Kidney (tissue), 22 donors: ENCODE measurements at places on chromosomes 5 and 9. TPM values are rescaled to one million over a fixed set of nuclear protein-coding genes. Genes with fewer than 3 reads are reported as not detected.

GRCh38 chr9:112621018-112621655 lies 96.8 kb downstream of the INIP start:
- H3K4me3 ChIP-seq: no peak overlapping the region
- H3K36me3 ChIP-seq: peaks cover 2% of the 10 kb centered on the region
- H3K4me1 ChIP-seq: no peaks in the 10 kb centered on the region
- no peaks in the 10 kb centered on the region for H3K27me3 ChIP-seq
- no peak for DNase-seq

Gene IL13
- not detected for total RNA-seq

Gene IL7R
- 53.7 TPM for total RNA-seq

DNA sequence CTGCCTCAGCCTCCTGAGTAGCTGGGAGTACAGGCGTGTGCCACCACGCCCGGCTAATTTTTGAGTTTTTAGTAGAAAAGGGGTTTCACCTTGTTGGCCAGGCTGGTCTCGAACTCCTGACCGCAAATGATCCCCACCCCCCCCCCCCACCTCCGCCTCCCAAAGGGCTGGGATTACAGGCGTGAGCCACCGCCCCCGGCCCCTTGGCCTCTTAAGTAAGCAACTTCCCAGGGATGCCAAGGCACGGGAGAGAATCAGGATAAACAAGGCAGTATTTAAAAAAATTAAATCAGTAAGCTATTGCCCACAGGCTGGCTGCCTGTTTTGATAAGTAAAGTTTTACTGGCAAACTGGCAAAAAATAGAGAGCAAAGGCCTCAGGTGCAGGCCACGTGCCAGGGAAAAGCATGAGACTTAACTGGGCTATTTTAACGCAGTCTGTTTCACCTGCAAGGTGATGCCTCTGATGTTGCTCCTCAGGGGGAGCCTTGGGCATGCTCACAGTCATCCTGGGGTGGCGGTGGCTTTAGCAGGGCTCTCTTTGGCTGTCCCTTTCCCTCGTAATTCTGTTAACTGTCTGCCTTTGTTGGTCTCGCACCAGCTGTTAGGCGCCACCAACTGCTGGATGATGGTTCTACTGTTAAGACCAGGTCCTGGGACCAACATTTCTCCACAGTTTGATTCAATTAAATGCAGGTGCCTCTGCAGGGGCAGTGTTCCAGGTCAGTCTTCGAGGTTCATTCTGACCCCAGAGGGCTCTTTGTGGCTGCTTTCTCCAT lies 19.4 kb upstream of the RNF130 start:
- H3K36me3 ChIP-seq: no peaks in the 10 kb centered on the region
- peak overlapping the region; percentile 29 for H3K4me3 ChIP-seq
- DNase-seq: peak; percentile 77

DNA sequence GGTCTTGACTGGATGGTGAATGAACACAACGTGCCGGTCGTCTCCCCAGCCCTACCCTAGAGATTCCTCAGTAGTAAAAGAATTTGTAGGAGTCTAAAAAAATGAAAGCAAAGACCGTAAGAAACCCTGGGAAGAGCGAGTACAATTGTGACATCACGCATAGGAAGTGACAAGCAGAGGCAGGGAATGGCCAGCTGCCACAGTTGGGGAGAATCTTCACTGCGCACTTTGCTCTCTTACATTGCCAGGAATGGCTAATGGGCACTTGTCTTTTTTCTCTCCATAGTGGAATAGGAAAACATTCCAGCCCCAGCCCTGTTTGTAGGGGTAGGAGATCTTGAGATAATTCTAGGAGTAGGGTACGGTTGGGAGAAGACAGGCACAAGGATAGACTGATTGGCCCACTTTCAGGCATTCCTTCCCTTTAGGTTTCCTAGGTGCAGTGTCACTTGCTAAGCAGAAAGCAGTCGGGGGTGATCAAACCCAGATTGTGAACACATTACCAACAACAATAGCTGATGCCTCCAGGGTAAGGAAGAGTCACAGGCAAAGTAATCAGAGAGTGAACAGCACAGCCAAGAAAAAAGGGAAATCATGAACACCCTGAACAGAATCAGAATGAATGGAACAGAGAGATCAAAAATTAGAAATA lies 302.7 kb downstream of the MAN2A1 start:
- H3K36me3 ChIP-seq: no peaks in the 10 kb centered on the region
- no peak overlapping the region for H3K27ac ChIP-seq
- H3K27me3 ChIP-seq: no peaks in the 10 kb centered on the region
- no peak for DNase-seq
- H3K4me3 ChIP-seq: no peak overlapping the region

- no peak overlapping the region for H3K27ac ChIP-seq
- H3K4me3 ChIP-seq: no peak overlapping the region
- H3K27me3 ChIP-seq: no peaks in the 10 kb centered on the region
- no peaks in the 10 kb centered on the region for H3K36me3 ChIP-seq
- H3K4me1 ChIP-seq: no peaks in the 10 kb centered on the region
- no peak for DNase-seq
Observed at GRCh38 chr9:2764353-2764752, 47.0 kb downstream of the KCNV2 start.

- H3K27ac ChIP-seq: peak within 1 kb of the TSS; percentile 94
- H3K27me3 ChIP-seq: no peaks in the 10 kb centered on the region
- peaks cover 4% of the 10 kb centered on the region for H3K4me1 ChIP-seq
Observed at GRCh38 chr9:78031444-78031892, at the start of gene GNAQ. Gene GNAQ, minus strand, starts transcription at chr9:78031811. Its CDS starts 576 bp downstream, at chr9:78031235.

Gene POMT1
- 36.5 TPM for total RNA-seq

DNA sequence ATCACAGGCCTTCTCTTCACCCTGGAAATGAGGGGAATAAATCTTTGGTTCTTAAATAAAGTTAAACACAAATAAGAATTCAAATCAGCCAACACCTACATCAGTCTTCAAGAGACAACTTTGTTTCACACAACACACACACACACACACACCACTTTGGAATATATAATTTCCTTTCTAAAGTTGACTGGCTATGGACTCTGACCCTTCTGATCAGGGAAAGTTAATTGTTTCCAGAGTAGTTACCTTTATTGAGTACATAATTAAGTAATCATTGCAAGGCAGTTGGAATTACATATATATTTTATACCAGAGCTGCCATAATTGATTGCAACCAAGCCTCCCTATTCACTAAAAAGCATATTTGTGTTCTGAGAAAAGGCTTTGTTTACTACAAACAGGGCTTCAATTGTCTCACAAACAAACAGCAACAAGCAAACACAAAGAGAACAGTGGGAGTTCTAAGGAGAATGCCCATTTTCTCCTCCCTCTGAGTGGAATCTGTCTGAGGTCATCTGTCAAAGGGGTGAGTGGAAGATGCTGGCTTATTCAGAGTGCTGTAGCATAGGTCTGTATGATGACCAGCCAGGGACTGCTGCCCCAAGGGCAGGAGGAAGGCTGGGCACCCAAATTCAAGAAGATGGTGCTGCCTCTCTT lies 136.6 kb downstream of the SEMA6A start:
- H3K4me1 ChIP-seq: no peaks in the 10 kb centered on the region
- no peaks in the 10 kb centered on the region for H3K27me3 ChIP-seq
- no peak overlapping the region for H3K27ac ChIP-seq

DNA sequence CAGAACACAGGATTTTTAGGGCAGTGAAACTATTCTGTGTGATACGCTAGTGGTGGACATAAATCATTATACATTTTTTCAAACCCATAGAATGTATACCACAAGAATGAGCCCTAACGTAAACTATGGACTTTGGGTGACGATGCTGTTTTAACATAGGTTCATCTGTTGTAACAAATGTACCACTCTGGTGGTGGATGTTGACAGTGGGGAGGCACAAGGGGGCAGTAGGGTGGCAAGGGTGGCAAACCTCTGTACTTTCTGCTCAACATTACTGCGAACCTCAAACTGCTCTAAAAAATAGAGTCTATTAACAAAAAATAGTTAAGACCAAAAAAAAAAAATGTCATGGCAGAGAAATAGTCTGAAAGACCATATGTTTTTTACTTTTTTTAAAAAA lies 9.1 kb upstream of the MVB12B start:
- no peaks in the 10 kb centered on the region for H3K27me3 ChIP-seq
- no peaks in the 10 kb centered on the region for H3K4me1 ChIP-seq
- H3K4me3 ChIP-seq: no peak overlapping the region
- no peak overlapping the region for H3K27ac ChIP-seq

Gene PAIP2
- total RNA-seq: 68.0 TPM

DNA sequence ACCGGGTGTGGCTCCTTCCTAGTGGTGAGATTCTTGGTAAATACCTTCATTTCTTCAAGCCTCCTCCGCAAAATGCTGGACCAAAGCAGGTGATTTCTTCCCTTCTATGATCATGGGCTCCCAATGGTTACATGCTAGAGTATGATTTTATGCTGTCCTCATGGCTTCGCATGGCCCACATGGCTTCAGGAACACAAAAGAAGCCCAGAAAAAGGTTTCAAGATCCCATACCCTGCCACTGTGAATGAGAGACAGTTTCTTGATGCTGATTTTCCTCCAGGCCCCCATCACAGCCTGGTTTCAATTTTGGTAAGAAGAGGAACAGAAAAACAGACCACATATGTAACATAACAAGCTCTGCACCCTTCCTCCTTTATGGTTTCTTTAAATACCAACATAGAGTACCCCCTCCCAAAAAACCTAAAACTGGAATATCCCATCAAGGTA lies 2.4 kb upstream of the RXFP3 start:
- DNase-seq: no peak
- H3K4me3 ChIP-seq: no peak overlapping the region
- no peak overlapping the region for H3K27ac ChIP-seq
- H3K4me1 ChIP-seq: no peaks in the 10 kb centered on the region

DNA sequence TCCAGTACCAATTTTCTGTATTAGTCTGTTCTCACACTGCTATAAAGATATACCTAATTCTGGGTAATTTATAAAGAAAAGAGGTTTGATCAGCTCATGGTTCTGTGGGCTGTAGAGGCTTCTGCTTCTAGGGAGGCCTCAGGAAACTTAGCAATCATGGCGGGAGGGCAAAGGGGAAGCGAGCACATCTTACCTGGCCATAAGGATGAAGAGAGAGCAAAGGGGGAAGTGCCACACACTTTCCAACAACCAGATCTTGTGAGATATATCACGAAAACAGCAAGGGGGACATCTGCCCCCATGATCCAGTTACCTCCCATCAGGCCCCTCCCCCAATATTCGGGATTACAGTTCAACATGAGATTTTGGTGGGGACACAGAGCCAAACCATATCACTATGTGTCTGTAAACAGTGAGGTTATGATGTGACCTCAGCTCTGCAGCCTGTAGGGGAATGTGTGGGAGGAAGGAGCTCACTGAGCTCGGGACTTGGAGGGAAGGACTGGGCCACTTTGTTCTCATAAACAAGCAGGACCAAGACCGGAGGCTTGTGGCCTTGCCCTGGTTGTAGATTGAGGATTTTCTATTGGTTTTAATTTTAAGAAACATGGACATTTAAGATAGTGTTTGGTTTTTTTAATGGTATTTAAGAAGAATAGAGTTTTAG lies 85.2 kb downstream of the EHMT1 start:
- no peaks in the 10 kb centered on the region for H3K36me3 ChIP-seq
- peaks cover 10% of the 10 kb centered on the region for H3K4me1 ChIP-seq
- no peak overlapping the region for H3K4me3 ChIP-seq
- no peak overlapping the region for H3K27ac ChIP-seq
- no peak for DNase-seq
- no peaks in the 10 kb centered on the region for H3K27me3 ChIP-seq

- no peaks in the 10 kb centered on the region for H3K4me1 ChIP-seq
- no peak overlapping the region for H3K4me3 ChIP-seq
- H3K27me3 ChIP-seq: no peaks in the 10 kb centered on the region
Observed at GRCh38 chr5:151202381-151203139, 21.3 kb downstream of the CCDC69 start.

DNA sequence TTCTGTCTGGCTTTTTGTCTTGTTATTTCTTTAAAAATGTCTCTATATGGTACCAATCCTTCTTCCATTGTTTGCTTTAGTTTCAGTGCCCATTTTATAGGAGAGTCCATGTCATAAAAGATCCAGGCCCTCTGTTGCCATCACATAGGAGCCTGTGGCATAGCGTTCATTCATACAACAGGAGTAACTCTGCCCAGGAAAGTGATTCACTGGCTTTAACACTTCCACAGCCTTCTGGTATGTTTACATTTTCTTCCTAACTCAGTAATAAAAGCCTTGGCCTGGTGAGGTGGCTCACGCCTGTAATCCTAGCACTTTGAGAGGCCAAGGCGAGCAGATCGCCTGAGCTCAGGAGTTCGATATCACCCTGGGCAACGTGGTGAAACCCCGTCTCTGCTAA lies 519.3 kb upstream of the PTGER4 start:
- H3K27me3 ChIP-seq: no peaks in the 10 kb centered on the region
- no peak overlapping the region for H3K27ac ChIP-seq
- no peak for DNase-seq
- no peaks in the 10 kb centered on the region for H3K36me3 ChIP-seq
- H3K4me3 ChIP-seq: no peak overlapping the region
- H3K4me1 ChIP-seq: no peaks in the 10 kb centered on the region

DNA sequence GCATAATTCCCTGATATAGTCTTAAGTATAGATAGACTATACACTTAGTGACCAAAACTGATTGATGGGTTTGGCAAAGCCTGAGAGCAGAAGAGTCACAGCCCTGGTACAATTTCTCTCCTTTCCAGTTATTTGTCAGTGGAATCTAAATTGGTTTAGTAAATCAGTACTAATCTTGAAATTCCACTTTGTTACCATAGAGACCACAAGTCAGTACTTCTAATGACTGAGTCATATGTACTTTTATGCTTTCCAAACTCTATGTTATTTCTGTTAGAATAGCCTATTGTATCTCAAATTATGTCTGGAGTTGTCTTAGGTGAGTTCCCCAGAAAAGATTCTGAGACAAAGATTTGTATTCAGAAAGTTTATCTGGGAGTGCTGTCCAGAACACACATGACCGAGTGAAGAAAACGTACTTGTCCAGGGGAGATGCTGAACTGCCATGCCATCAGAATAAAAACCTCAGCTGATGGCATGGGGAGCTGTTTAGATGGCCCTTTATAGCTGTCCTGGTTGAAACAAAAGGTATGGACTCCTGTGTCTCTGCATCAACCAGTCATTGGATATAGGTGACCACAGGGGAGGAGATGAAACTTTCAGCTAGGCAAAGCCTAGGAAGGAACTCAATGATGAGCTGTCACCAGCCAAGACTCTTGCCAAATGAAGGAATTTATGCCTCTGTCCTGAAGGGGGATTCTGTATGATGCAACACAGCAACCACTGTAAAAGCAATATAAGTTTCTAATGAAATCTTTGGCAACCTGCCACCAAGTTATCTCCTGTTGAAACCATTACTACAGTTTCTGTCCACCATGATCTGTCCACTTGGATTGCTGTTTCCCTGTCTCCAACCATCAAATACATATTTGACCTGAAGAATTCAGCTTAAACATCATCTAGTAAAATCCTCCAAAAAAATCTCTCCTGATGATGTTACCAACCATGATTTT lies 18.0 kb upstream of the SMC2 start:
- H3K36me3 ChIP-seq: no peaks in the 10 kb centered on the region
- H3K27ac ChIP-seq: no peak overlapping the region
- no peak for DNase-seq
- H3K4me1 ChIP-seq: no peaks in the 10 kb centered on the region
- H3K27me3 ChIP-seq: no peaks in the 10 kb centered on the region
